Activated CD4-positive, alpha-beta T cell treated with anti-CD3 and anti-CD28 coated beads for 4 hours (primary cell): ENCODE measurements at places on chromosomes 5 and 9.

GRCh38 chr5:22471154-22471553 is 382.0 kb downstream of the CDH12 start:
- no peak for DNase-seq

DNA sequence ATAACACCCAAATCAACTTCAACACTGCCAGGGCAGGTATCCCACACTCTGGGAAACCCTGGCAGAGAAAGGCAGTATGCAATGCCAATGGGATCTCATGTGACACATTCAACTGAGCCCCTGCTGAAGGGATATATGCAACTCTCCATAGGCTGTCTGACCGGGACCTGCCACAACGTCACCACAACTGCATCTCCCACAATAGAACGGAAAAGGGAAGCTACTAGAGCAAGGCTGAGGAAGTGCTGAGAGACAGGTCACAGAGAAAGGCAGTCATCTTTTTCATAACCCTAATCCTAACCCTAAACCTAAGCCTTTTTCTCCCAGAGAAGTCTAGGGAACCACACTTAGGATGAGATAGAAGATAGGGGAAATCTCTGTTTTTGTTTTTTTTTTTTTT is 345.9 kb upstream of the CD180 start:
- no peak for DNase-seq

DNA sequence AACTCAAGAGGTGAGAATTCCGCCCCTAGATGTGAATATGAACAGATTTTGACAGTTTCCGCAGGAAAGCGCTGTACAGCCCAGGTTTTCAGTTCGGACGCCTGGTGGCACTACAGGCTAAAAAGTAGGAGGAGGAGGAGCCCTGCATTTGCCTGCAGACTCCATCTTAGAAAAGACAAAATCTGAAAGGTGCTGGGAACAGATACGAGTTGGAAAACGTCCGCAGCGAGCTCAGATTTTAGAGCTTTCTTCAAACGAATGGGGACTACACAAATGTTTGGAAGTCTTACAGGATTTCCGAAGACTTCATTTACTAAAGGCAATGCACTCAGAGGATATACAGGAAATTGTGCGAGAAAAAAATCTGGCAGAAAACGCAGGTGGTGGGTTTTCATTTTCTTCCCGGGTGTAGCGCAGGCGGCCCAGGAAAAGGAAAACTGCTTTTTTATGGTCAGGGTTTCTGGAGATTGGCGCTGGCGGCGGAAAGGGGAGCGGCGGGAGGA is 9.9 kb upstream of the PCDHB2 start:
- DNase-seq, result peak; percentile 10

DNA sequence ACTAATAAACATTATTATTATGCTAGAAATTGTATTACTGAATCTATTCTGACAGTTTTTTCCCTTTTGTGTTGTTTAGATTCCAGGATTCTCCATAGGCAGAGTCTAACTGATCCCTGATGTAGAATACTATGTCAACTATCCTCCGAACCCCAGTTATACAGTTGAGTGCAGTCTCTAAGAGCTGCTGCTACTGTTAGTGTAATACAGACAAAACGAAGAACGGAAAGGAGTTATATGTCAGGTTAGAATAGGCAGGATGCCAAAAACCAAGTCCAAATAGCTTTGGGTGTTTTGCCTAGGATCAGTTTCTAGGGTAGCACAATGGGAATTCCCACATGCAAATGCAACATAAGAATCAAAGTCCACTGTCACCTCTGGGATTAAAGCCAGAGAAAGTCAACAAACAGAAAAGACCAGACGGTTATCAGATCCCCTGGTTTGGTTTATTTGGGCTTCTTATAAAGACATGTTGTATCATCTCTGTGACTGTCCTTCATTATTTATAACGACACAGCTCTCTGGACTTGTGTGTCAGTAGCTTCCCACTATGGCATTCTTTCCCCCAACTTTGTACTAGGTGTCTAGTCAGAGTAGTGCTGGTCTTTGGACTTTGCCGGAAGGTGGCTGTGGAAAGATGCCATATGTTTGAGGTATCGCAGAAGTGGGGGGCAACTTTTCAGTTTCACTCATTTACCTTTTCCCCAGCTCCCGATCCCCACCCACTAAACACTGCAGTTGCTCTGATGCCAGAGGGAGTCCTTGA is 14.9 kb upstream of the TMEM38B start:
- no peak for DNase-seq

GRCh38 chr9:13615660-13616490 is 336.4 kb upstream of the MPDZ start:
- no peak for DNase-seq

DNA sequence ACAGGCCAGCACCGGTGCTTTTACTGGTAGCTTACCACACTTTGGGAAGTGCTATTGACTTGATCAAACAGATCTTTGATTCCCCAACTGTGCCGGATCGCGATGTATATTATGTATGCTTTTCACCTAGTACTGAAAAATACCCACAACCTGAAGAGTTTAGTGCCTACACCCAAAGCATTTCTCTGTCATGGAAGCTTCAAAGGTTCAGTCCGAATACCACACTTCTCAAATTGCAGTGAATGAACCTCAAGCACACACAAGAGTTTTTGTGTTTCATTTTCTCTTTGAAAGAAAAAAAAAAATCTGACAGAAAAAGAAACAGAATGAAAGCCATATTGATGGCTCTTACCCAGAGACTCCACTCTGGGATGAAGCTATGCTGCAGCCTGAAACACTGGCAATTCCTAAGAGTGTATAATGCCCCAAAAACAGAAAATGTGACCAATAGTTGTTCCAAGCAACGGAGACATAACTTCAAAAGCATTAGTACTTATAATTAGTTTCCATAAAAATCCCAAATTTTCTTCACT is 100.9 kb downstream of the EBF1 start:
- no peak for DNase-seq

DNA sequence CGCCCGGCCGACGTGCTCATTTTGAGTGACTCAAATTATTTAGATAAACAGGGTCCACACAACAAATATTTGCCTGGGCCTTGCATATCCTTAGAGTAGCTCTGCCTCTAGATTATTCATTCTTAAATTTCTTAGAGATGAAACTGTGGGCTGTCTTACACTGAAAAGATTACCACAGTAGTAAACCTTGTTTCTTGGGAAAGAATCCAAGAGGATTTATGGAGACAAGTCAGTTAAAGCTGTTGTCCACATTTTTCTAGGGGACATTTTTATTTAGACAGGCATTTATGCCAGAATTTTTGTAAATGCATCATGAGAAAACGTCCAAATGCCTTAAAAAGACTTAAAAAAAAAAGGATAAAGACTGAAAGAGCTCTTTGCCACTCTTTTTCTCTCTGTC is 32.6 kb upstream of the RANBP3L start:
- DNase-seq, result no peak

GRCh38 chr5:95826949-95827891 is 4.7 kb upstream of the GLRX start:
- no peak for DNase-seq

DNA sequence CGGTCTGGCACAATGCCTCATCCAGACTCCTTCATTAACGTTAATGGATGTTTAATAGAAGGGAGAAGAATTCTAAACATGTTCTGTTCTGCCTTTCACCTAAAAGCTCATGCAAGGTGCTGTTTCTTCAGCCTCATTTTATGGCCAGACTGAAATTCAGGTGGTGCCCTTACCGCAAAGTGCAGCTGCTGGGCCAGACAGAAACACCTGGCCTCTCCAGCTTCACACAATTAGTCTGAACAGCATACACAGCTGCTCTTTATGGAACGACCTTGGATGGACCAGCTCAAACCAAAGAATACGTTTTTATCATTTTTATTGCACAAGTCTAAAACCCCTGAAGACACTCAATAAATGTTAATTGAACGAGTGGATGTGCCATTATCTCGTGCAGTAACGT is 4.6 kb downstream of the SNCAIP start:
- DNase-seq, result no peak

GRCh38 chr5:172114875-172115422 is 73.1 kb downstream of the STK10 start:
- peak; percentile 70 for DNase-seq

GRCh38 chr9:136169495-136169894 is 35.4 kb downstream of the LHX3 start:
- no peak for DNase-seq

DNA sequence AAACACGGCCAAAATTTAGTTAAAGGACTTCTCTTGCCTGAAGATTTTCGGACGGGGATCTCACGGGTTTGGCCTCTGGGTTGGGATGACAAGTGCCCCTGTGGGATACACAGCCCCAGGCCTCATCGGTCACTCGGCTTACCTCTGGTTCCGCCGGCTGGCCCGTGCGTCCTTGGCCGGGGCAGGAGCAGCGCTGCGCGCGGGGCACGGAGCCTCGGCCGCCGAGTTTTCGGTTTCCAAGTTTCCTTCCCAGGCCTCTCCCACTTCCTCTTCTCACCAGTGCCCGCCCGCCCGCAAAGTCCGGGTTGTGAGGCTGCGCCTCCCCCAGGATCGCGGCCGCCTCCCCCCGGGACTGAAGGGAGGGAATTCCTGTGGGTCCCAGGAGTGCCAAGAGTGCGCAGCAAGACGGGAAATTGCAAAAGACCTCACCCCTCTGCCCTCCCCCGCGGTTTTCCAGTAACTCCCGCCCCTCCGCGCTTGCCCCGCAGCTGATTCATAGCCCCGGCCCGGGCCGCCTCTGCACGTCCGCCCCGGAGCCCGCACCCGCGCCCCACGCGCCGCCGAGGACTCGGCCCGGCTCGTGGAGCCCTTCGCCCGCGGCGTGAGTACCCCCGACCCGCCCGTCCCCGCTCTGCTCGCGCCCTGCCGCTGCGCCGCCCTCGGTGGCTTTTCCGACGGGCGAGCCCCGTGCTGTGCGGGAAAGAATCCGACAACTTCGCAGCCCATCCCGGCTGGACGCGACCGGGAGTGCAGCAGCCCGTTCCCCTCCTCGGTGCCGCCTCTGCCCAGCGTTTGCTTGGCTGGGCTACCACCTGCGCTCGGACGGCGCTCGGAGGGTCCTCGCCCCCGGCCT is at the start of gene OSMR:
OSMR (plus strand) TSS at position 487 of the 853 bp plus-strand sequence. CDS start 23,033 bp downstream, outside the sequence.
- no peak for DNase-seq

- DNase-seq, result no peak
Measured at GRCh38 chr9:108780942-108781734, 74.6 kb downstream of the ACTL7B start.

DNA sequence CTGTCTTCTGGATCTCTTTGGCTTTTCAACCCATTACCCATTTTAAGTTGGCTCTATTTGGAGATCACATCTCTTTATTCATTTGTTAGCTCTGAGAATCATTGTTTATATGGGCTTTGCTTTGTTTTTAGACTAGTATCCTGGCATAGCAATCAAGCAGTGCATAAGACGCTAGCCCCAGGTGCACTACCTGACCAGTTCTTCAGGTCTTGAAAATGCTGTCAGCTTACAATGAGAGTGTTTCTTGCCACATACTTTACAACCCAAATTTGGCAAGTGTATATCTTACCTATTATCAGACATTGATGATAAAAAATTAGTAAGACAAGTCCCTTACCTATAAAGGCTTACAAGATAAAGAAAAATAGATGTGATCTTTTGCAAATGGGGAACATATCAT is 12.2 kb downstream of the OXCT1 start:
- DNase-seq, result no peak

DNA sequence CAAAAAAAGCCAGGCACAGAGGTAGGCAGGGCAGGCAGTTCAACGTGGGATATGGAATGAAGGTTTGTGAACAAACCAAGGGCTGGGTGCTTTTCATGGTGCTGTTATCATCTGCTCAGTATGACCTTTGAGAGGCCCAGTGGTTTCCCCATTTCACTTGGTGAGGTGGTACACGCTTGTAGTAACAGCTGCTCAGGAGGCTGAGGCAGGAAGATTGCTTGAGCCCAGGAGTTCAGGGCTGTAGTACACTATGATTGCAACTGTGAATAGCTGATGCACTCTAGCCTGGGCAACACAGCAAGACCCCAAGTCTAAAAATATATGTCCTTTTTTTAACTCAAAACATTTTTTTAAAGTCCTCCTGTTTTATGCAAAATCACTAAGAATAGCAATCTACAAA is 174.8 kb downstream of the ENC1 start:
- DNase-seq, result no peak

DNA sequence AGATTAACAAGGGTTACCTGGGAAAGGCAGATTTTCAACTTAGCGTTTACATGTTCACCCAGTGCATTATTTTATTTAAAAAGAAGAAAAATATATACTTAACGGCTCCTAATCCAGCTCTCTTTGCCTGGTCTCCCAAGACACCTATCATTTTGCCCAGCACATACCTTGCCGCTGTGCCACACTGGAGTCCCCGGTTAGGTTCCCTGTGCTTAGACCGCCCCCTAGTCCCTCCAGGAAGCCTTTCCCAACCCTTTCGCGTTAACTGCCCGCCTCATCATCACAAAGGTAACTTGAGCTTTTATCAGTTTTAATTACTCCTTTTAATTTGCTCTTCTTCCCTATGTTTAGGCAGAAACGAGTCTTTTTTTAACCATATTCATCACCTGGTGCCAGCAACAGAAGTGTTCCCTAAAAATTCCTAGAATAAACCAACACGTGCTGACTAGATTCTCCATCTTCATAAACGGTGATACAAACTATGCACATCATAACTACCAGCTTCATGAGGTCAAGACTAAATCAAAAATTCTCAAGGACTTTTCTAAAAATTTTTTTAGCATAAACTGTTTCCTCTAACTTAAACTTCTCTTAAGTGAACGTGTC is 19.7 kb downstream of the DNAJA1 start:
- no peak for DNase-seq

- no peak for DNase-seq
Measured at GRCh38 chr9:74753650-74754049, 134.1 kb downstream of the TRPM6 start.

GRCh38 chr9:111599955-111600343 is 502 bp upstream of the PTGR1 start:
- DNase-seq, result no peak

DNA sequence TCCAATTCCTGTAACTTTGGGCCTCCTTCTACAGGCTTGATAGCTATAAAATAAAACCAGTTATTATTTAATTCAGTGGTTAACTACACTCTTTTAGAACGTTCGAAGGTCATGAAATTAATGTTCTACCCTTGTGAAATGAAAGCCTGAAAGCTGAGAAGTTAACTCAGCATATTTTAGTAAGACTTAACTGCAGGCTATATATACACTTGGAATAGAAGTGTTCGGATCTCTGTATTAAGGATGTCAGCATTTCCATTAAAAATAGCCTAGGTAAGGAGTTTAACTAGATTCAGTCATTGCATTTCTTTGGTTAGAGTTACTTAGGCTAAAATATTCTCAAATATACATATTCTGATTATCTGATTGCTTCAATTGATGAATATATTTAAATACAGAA is 229.2 kb downstream of the MRPS30 start:
- DNase-seq, result no peak

GRCh38 chr5:44769877-44770209 is 38.9 kb upstream of the MRPS30 start:
- DNase-seq, result no peak
